ENCODE measurements at places on chromosomes 16 and 17.
A peak's percentile ranks its signal among the peaks of the same experiment; 100 is the strongest.

DNA sequence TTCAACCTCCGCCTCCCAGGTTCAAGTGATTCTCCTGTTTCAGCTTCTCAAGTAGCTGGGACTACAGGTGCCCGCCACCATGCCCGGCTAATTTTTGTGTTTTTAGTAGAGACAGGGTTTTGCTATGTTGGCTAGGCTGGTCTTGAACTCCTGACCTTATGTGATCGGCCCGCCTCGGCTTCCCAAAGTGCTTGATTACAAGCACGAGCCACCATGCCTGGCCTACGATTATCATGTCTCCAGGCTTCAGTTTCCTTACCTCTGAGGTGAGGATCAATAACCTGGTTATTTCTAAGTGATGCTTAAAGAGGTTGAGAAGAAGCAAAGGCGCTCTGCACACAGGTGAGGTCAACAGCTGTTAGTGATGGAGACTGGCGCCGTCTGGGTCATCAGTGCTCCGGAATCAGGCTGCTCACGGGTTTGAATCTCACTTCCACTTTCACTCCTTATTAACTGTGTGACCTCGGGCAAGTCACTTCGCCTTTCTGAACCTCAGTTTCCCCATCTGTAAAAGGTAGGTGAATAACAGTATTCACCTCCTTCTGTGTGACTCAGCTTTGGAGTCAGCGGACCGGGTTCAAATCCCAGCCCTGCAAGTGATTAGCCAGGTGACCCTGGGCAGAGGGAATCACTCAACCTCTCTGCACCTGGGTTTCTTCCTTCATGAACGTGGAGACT, 745 bp upstream of the ABCC1 start:
- peak; percentile 45 for DNase-seq

DNA sequence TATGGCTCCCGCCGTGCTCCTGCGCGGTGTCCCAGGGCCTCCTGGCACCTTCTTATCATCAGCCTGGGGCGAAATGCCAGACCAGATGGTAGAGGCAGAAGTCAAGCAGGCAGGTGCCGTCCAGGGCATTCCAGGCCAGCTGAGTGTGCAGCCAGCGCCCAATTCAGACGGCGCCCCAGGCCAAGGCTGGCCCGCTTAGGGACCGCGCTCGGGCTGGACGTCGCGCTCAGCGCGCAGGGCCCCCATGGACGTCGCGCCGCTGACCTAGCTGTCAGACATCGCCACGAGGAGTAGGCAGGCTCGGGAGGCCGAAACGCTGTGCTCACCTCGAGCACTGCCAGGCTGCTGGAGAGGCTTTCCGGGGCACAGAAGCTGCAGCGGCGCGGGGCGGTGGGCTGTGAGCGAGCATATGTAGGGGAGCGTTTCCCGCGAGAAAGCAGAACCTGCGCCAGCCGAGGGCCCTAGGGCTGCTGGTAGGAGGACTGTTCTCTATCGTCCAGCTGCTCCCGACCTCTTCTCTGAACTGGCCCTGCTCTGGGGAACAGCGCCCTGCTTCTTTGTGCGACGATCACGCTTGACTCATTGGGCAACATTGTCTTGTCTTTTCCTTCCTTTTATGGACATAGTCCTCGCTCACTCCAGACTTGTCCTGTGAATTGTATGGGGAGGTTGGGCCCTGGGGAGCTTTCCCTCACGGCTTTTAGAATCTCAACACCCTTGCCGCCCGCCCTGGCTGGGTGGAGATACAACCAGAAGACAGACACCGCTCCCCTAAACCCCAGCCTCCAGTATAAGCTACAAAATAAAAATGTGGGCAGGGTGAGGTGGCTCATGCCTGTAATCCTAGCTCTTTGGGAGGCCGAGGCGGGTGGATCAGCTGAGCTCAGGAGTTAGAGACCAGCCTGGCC, 8.4 kb upstream of the CA4 start:
- no peak for DNase-seq

DNA sequence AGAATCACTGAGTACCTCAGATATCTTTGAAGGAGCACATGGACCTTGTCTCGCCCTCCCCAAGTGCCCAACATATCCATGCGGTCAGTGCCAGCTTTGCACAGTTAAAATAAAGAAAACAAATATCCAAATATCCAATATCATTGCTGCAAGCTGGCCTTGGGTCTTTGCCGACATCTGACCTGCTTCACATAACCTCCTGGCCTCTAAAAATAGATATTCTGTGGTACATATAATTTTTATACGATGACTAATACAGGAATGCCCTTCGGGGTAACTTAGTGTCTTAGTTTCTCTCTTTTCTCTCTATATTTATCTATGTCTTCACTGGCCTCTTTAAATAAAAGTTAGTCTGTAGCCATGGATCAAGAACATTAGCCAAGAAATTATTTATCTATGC, 67.8 kb downstream of the MAF start:
- no peak for DNase-seq

DNA sequence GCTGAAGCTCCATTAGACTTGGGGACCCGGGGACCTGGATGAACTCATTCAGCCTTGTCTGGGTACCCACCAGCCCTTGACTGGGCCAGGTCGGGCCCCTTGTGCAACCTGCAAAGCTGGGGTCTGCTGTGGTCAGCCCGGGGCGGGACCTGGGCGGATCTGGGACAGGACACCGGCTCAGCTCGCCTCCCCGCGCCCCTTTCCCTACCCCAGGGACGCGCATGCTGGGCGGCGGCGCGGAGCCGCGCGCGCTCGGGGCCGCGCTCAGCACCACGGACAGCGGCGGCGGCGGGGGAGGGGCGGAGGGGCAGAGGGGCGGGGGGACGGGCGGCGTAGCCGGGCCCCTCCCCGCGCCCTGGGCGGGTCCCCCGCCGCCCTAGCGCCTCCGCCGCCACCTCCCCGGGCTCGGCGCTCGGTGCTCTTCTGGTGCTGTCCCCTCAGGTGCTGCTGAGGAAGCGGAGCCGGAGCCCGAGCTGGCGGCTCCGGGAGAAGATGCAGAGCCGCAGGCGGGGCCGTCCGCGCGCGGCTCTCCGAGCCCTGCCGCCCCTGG, 7.4 kb downstream of the ACD start:
- DNase-seq = no peak
